ENCODE measurements at places on chromosomes 16 and 17. TPM values are rescaled to one million over a fixed set of nuclear protein-coding genes. Genes with fewer than 3 reads are reported as not detected.

The FBXW10 gene
- total RNA-seq = 0.47 TPM

The PPL gene
- total RNA-seq = 0.31 TPM

The XAF1 gene
- 2.5 TPM for total RNA-seq

The OR1G1 gene
- not detected for total RNA-seq

The GAST gene
- not detected for total RNA-seq

The TPPP3 gene
- 2.3 TPM for total RNA-seq

The DYNLRB2 gene
- total RNA-seq = 1.1 TPM

The TELO2 gene
- total RNA-seq = 11.7 TPM

The MYH8 gene
- total RNA-seq = 2.0 TPM

The ASGR1 gene
- total RNA-seq = 15.6 TPM

The TBC1D3H gene
- total RNA-seq = not detected

The PRSS27 gene
- 1.6 TPM for total RNA-seq

The COIL gene
- total RNA-seq = 26.7 TPM

The KRT17 gene
- total RNA-seq = 0.31 TPM

The PPP1R1B gene
- total RNA-seq = 8.1 TPM

The NOG gene
- total RNA-seq = 3.7 TPM

The CRHR1 gene
- total RNA-seq = 6.6 TPM

The CCDC40 gene
- 5.0 TPM for total RNA-seq

The ACAP1 gene
- not detected for total RNA-seq

The MEOX1 gene
- total RNA-seq = not detected

The NPIPA2 gene
- not detected for total RNA-seq

The IQCK gene
- 10.8 TPM for total RNA-seq

The HID1 gene
- 13.7 TPM for total RNA-seq

The CLEC18B gene
- 1.1 TPM for total RNA-seq

The PRSS22 gene
- total RNA-seq = not detected

The TBC1D26 gene
- 2.2 TPM for total RNA-seq

The VWA3A gene
- 0.94 TPM for total RNA-seq

The PABPN1L gene
- not detected for total RNA-seq

The CYGB gene
- 1.2 TPM for total RNA-seq

The FUS gene
- 50.4 TPM for total RNA-seq

The BAHCC1 gene
- 7.6 TPM for total RNA-seq

All from occipital lobe (tissue), 3 donors.